Iris pigment epithelial cell (primary cell): ENCODE measurements at places on chromosomes 2 and 18.
A peak's percentile ranks its signal among the peaks of the same experiment; 100 is the strongest.

GRCh38 chr2:150483532-150483931 is 3.9 kb downstream of the RND3 start:
- no peak for DNase-seq

GRCh38 chr2:202049092-202049728 is 15.6 kb downstream of the FZD7 start:
- no peak for DNase-seq

DNA sequence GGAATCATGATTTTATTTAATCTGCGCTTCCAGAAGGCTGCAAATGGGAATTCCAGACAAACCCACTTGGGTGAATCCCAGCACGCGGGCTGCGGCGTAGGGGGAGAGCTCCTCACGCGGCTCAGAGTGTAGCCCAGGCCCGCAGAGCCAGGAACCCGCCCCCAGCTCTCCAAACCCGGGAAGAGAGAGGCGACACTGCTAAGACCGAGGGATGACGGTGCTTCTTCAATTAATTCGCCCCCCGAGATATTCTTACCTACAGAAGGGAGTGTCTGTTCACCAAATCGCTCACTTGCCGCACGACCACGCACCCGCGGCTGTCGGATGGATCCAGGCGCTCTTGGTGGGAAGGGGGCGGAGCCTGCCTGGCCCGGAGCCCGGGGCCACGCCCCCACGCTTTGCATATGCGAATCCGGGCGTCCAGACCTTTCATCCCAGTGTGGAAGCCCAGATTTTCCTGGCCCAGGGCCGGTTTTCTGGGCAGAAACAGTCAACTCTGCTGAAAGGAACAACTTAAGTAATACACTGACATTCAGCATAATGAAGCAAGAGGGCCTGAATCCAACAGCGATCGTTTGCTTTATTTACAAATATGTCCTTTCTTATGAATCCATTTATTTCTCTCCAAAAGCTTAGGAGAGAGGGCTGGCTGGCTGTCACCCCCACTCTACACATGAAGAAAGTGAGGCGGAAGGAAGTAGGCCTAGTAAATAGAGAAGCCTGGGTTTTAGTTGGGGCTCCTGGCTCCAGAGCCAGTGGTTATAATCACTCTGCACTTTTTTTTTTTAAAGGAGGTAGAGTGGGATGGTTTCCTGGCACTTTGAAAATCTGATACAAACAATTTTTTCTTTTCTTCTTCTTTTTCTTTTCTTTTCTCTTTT is at the start of gene SLC19A3:
TSS of gene SLC19A3 (minus strand) at position 342 of the 881 bp plus-strand sequence. CDS start 15,710 bp downstream, outside the sequence.
- peak; percentile 80 for DNase-seq

DNA sequence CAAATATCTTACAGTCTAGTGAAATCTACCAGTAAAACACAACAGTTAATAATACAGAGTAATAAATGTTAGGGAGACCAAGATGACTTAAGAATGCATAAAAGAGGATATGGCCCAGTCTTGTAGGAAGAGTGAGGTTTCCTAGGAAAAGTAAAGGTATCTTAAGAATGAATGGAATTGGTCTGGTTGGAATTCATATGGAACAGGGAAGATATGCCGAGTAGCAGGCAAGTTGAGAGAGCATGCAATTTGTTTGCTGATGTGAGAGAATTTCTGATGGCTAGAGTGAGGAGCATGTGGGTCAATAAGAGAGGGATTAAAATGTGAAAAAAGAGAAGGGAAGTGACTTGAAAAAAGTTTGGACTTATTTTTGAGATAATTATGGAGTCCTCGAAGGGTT is 512.9 kb upstream of the ZEB2 start:
- no peak for DNase-seq

DNA sequence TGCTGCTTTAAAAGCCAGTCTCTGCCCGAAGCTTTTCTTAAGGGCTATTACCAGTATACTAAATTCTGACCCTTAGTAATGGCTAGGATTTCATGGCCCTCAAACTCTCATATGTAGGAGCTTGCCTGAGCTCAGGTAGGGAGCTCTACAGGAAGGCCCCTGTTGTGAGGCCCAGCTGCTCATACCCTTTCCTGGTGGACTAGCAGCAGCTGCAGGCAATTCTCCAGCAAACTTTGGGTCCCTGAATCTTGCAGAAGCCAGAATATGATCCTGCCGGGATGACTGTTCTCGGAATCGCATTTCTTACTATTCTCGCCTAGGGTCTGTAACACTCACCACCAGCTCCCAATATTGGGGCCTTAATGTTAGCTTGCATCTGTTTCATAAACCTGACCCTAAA is 106.4 kb upstream of the SERTAD2 start:
- DNase-seq: no peak

DNA sequence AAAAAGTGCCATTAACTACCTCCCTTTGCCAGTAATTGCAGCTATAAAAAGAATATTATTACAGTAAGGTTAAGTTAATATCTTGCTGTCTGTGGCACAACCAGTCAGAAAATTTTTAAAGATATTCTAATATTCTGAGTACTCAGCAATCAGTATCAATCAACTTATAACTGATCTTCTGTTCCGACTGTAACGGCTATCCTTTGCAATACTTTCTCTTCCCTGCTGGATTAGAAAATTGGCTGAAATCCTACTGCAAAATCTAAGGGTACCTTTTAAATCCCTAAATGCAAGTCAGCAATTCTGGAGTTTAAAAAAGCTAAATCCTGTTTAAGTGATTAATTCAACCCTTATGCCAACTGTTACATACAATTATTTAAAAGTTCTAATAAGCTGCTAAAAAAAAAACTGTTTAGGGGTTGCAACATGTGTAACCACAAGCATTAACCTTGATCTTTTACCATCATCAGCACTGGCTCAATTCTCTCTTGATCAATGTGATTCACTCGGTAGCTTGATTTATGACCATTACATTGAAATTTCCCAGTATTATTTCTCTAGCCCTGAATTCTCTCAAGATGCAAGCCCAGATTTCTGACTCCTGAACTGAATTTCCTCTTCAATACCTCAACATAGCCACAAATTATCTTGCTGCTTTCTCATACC is 20.5 kb downstream of the GAREM1 start:
- no peak for DNase-seq

- no peak for DNase-seq
These were observed 52.0 kb downstream of the FEZ2 start for GRCh38 chr2:36545871-36546416.

DNA sequence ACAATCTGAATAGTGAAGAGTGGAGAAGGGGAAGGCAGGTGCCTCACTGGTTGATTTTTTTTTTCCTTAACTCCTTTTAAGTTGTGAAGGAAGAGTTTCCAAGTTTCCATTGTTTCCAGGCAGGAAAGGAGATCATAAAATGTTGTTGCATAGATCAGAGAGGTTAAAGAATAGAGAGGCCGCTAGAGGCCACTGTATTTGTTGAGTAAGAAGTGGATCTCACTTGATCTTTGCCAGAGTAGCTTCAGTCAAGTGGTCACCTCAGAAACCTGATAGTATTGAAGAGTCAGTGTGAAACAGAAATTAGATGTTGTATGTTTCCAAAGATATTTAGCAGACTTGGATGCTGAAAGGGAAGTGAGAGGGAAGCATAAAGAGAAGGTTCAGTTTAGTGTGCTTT is 17.6 kb downstream of the CTNNA2 start:
- no peak for DNase-seq

GRCh38 chr18:37435150-37435867 is 130.3 kb downstream of the CELF4 start:
- no peak for DNase-seq

- no peak for DNase-seq
These were observed 48.0 kb upstream of the MGAT4A start for GRCh38 chr2:98778741-98779483.
